SK-MEL-5 (cell line): ENCODE measurements at places on chromosomes 12 and 14. TPM values are rescaled to one million over a fixed set of nuclear protein-coding genes. Genes with fewer than 3 reads are reported as not detected.

Gene IFI27
- not detected in 2 replicates for total RNA-seq

Gene PDE3A
- 29.0 and 30.5 TPM in 2 replicates for total RNA-seq

Gene RPGRIP1
- total RNA-seq, result 0.08 and 0.21 TPM in 2 replicates

Gene MAP3K9
- 5.1 and 5.4 TPM in 2 replicates for total RNA-seq

Gene SMAGP
- 1.8 and 2.3 TPM in 2 replicates for total RNA-seq

Gene PLEKHG7
- total RNA-seq, result not detected in 2 replicates

Gene ARHGEF40
- total RNA-seq, result 16.0 and 19.7 TPM in 2 replicates

- DNase-seq, result peak; percentile 96
Observed at GRCh38 chr12:100593490-100593889, 20.0 kb downstream of the GAS2L3 start.

- no peak for DNase-seq
Observed at GRCh38 chr14:20387576-20387975, 25.7 kb downstream of the TEP1 start.

DNA sequence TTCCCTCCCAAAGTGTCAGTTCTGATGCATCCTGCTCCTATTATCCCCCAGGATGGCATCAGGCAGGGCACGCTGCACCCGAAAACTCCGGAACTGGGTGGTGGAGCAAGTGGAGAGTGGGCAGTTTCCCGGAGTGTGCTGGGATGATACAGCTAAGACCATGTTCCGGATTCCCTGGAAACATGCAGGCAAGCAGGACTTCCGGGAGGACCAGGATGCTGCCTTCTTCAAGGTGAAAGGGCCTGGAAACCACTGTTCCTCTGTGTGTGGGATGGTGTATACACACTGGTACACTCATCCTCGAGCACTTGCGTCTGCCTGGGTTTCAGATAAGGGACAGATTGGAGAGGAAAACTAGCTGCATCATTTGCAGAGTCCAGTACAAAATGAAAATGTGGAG is 1.0 kb downstream of the IRF9 start:
- no peak for DNase-seq

DNA sequence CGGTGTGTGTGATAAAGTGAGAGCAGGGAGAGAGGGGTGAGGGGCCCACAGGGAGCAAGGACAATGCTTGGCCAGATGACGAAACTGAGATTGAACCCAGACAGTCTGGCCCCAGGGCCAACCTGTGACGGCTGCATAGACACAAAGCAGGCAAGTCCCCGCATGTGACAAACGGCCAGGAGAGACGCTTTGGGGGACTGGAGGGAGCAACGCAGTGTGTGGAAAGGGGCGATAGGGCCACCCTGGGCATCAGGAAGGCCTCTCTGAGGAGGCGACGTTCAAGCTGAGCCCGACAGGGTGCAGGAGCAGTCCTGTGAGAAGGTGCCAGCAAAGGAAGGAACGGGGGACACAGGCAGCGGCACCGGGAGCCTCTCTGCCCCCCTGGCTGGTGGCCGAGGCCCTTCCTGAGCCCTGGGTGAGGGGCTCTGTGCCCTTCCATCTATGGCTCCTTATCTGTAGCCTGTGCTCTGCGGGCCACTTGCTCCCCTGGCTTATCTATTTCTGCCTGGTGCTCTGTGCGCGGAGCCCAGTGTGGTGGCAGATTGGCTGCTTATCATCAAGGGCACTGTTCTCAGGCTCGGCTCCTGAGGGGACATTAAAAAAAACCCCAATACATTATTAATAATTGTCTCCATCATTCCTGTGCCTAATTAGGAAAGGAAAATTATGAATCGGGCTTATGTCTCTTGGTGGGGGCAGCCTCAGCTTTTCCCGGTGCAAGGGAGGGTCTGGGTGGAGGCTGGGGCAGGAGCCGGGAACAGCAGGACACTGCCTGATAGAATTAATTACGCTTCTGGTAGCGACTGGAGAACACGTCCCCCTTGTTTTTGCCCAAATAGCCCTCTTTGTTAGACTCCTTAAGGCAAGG is 39.8 kb downstream of the PRIMA1 start:
- DNase-seq, result peak; percentile 41

GRCh38 chr12:68915055-68915454 is 17.9 kb downstream of the CPM start:
- no peak for DNase-seq

DNA sequence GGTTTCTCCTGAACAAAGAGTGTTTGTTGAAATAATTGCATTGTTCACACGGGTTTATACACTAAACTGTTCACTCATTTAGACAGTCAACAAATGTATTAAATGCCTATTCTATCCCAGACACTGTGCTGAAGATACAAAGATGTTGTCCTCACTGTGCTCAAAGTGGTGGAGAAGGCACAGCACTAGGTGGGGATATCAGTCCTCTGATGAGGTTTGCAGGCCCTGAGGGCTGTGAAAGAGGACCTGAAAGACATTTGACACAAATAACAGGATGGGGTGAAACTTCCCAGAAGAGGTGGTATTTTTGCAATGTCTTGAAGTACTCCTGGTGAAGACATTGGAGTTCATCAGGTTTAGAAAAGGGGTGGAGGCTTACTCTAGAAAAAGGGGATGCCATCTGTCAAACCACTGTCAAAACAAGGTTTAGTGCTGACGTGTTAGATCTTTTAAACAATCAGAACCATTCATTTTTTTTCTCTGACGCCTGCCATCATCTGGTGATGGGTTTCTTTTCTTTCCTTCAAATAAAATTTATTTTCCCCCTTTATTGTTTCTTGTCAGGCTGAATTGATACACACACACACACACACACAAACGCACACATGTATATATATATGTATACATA is 69.5 kb downstream of the ACSS3 start:
- no peak for DNase-seq

DNA sequence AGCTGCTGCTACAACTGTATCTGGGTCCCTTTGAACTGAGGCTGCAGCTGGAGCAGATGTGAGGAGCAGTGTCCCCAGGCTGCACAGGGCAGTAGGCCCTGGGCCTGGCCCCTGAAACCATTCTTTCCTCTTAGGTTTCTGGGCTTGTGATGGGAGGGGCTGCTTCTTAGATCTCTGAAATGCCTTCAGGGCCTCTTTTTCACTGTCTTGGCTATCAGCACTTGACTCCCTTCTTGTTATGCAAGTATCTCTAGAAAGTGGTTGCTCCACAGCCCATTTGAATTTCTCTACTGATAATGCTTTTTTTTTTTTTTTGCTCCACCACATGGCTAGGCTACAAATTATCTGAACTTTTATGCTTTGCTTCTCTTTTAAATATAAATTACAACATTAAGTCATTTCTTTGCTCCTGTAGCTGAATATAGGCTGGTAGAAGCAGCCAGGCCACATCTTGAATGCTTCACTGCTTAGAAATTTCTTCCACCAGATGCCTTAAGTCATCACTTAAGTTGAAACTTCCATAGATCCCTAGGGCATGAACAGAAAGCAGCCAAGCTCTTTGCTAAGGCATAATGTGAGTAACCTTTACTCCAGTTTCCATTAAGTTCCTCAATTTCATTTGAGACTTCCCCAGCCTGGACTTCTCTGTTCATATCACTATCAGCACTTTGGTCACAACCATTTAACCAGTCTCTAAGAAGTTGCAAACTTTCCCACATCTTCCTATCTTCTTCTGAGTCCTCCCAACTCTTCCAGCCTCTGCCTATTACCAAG is 41.1 kb downstream of the ACSM4 start:
- no peak for DNase-seq

- DNase-seq, result no peak
Observed at GRCh38 chr14:52333823-52334657, 19.9 kb downstream of the PTGER2 start.

DNA sequence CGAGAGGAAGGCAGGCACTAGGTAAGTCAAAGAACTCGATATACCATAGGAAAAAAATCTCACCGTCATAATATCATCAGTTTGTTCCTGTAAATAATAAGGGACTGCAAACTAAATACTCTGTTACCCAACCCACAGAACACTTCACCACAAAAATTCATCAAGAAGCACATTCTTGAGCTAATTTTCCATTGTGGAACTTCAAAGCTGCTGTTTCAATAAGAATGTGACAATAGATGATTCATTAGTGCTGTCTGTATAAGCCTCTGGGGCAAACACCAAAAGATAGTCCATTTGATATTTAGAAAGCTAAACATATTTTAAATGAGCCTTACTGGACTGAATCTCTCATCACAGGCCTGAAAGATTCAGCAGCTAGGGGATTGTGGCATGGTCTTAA is 219.4 kb downstream of the KSR2 start:
- DNase-seq, result no peak

DNA sequence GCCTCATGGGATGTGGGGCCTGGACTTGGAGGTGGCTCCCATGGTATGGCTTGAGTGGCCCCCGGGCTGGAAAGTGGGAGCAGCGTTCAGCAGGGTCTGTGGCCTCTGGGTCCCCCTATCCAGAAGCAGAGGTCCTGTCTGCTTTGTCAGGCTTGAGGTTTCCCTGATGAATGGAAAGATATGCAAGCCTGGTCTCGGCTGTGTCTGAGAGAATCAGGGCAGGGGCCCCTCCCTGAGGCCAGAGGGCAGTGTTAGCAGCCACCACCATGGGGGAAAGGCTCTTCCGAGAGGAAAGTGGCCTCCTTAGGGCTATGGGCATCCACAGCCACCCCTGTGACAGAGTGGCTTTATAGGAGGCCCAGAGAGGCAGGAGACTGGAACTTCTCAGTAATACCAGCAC is 128.2 kb downstream of the VRK1 start:
- no peak for DNase-seq

DNA sequence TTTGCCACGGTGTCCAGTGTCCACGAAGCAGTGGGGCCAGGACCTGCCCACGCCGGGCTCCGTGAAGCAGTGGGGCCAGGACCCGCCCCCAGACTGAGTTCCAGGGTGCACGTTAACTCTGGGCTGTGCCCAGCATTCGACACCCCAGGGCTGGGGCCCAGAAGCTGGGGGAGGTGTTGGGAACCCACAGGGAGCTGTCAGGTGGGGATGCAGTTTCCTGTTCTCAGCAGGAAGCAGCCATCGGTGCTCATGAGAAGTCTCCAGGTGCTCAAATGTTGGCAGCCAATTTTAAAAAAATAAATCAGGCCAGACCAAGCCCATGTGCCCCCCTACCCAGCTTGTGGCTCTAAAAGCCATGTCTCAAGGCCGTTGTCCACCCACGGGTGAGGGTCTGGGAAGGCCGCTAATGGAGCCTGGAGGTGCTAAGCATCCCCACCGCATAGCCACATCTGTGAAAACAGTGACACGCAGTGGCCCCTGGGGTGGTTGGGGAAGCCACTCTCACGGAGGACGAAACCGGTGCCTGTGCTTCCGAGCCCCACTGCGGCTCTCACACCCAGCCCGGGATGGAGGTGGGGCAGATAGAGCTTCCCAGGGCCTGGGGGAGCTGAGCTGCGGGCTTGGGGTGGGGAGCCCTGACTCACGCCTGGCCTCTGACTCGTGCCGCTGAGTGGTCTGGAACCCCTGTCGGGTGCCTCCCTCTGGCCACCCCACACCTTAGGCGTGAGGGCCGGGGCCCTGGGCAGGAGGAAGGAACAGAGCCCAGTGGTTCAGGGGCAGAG is 53.5 kb downstream of the FBRSL1 start:
- DNase-seq, result no peak

DNA sequence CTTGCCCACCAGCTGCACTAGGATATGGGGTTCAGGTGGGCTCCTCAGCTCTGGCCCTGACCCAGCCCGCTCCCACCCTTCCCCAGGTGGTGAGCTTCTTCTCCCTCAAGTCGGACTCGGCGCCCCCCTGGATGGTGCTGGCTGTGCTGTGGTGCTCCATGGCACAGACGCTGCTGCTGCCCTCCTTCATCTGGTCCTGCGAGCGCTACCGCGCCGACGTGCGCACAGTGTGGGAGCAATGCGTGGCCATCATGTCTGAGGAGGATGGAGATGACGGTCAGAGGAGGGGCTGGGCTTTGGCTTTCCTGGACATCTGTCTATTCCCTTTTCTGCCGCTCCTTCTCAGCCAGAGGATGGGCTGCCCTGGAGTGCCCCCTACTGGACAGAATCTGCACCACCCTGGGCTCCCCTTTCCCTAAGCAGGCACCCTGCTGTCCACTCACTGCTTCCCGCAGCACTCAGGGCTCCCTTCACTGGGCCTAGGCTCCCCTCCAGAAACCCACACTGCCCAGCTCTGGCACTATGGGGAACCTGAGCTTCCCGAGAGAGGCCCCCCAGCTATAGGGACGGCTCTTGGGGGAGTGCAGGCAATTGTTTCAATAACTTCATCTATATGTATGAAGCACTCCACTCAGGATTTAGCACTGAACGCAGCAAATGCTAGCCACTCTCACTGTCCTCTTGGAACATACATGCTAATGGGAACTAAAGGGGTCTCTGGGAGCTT is 2.6 kb upstream of the P3H3 start:
- DNase-seq, result peak; percentile 84

DNA sequence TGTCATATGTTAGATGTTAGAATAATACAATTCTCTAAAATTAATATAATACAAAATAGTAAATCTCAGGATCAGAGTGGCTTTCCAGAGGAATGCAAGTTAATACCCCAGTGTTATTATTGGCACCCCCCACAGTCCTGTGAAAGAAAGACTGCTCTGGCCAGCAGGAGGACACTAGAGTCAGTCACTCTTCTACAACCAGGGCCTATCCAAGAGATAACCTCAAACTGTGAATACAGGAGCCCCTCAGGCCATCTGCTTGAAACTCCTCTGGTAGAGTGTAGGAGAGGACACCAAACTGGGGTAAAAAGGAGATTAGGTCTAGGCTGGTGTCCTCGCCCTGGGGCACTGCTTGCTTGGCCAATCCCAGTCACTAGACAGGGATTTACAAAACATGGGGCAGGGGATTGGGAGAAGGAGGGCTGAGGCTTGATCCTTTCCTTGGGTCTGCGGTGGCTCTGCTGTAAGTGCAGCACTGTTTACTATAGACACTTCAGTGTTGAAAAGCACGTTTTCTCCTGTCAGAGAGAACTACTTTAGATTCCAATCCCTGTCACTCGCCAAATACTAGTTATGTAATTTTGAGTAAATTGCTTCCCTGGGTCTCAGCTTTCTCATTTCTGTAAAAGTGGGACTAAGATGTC is 44.5 kb upstream of the PTPRR start:
- DNase-seq, result no peak

DNA sequence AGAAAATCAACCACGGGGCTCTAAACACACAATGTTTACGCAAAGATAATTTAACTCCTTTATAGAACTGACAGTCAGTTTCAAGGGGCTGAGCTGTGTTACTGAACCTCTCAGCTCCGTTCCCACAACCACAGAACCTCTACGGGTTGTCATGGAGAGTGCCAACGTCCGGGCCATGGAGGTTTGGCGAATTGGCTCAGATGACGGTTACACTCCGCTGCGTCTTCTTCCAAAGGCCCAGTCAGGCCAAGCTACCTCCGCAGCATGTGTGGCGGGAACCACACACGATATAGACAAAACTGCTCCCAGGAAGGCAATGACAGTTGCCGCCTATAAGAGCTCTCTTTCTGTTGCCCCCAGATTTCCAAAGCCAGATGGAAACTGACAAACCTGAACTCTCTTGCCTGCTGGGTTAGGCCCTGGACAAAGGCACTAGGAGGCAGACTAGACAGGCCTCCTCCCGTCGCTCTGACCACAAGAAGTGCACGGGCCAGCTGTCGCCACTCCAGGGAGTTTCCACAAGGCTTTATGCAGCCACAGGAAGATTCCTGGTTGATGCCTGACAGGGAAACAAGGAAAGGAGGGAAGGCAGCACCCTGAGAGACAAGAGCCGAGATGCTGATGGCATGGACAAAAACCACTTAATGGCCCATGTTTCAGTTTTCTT is 30.3 kb downstream of the CCDC88C start:
- no peak for DNase-seq

GRCh38 chr12:114691196-114691595 is 7.2 kb upstream of the TBX3 start:
- no peak for DNase-seq

GRCh38 chr14:25381498-25381897 is 331.6 kb upstream of the STXBP6 start:
- peak; percentile 86 for DNase-seq
